ENCODE measurements at places on chromosomes 2 and 18.

- no peak for DNase-seq
Measured at GRCh38 chr2:238868067-238868524, 20.2 kb downstream of the TWIST2 start.

- DNase-seq = no peak
Measured at GRCh38 chr2:128357506-128358370, 39.1 kb upstream of the HS6ST1 start.

DNA sequence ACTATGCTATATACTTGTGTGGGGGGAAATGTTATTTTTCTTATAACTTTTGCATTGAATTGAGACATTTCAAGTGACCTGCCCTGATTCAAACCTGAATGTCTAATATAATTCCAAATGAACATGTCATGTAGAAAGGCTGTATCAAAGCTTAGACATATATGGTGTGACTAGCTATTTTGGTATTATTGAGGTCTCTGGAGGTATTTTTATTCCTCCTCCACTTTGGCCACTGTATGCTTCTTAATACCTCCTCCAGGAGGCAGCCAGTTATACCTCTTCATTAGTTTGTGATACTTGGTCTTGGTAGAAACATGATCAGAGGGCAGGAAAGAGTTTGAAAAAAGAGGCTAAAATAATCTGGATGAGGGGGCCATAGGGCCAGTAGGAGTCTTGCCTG, 217.1 kb downstream of the TCF4 start:
- no peak for DNase-seq

DNA sequence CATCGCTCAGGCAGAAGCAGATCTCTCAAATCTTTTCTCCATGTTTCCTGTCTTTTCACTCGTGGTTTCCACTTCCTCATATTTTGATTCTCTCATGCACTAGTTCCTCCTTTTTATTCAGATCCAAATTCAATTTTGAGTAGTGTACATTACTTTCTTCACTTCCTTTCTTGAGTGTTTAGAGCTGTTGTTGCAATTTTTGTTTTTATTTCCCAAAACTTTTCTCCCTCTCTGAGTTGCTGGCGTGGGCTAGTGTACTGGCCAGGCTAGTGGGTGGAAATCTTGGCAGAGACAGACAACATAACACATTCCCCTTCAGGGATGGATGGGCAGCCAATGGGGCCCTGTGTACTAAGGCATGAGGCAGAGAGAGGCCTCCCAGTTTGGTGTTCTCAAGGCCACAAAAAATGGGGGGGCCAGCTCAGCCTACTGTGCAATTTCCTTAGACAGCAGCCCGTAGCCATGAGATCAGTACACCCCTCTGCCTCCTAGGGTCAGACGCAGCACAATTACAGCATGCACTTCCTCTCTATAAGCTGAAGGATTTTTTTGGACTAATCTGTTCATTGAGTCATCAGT, 145.1 kb upstream of the PID1 start:
- no peak for DNase-seq

DNA sequence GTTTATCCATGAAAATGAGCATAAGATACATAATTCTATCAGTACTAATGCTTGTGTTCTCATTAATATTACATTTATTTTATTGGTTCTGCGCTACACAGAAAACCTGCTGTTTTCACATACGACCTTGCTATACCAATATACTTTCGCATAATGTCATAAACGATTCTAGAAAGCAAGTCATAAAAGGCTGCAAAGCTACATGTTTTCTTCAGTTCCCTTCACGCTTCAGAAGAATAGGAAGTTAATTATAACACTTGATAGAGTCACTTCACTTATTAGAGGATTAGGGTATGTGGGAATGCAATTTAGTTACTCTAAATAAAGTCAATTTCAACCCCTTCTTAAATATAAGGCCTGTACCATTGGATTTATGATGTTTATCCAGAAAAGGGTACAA, 29.0 kb downstream of the PSME4 start:
- DNase-seq = no peak

DNA sequence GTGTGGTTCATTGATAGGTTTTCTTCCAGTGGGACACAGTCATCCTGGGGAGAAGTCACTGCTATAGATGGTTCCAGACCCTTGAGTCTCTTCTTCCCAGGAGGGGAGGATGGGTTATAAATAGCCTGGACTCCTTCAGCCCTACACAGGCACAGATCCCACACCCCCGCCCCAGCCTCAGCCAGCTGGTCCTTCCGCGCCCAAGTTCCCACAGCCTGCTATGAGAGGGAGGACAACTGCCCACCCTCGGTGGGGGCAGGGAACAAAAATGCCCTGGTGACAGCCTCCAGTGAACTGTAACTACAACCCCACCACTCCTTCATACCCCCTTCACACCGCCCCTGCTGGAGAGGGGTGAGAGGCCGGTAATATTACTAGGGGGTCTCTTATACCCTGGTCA, 3.2 kb downstream of the ZBTB7C start:
- DNase-seq = no peak

DNA sequence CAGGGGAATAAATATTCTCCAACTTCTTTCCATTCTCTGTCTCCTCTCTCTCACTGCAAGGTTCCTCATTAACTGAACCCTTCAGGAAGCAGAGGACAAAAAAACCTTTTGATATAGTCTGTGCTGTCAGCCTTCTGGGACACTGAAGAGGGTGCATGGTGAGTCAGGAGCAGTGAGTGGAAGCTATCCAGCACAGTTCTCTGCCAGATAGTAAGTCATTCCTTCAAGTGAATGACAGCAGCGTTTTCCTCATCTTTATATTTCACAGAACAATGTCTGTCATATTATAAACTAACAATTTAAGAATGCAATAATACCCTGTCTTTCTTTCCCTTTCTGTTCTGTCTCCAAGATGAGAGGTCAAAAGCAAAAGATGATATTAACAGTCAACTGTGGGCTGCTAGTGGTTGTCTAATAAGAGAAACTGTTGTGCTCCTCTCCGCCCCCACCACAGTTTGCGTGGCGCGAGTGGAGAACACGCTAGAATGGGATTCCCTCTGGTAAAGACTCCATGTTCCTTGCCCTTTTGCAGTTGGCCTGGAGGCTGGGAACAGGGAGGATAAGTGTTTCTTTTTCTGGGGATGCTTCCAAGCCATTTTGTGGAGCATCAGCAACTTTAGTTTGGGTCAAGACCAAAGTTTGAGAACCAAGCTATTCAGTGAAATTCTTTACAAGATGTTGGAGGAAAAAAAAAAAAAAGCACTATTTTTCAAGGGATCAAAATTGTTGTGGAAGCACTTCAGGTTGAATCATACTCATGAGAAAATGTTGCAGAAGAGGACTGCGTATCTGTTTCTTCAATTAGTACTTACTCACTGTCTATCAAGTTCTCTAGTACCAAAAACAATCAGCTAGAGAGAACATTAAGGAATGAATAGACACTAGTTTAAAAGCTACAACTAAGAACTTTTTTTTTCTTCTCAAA, 430.2 kb downstream of the SETBP1 start:
- no peak for DNase-seq

DNA sequence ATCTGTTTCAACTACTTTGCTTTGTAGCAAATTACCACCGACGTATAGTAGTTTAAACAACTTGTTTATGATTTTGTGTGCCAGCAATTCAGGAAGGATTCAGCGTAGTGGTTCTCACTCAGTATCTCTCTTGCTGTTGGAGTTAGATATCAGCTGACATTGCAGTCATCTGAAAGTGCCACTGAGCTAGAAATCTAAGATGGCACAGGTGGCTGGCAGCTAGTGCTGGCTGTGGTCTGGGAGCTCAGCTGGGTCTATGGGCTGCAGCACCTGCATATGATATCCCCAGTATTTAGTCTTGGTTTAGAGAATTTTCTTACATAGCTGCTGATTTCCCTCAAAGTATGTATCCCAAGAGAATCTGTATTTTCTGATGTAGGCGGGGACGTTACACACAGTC, 235.6 kb downstream of the SCG2 start:
- DNase-seq = no peak

DNA sequence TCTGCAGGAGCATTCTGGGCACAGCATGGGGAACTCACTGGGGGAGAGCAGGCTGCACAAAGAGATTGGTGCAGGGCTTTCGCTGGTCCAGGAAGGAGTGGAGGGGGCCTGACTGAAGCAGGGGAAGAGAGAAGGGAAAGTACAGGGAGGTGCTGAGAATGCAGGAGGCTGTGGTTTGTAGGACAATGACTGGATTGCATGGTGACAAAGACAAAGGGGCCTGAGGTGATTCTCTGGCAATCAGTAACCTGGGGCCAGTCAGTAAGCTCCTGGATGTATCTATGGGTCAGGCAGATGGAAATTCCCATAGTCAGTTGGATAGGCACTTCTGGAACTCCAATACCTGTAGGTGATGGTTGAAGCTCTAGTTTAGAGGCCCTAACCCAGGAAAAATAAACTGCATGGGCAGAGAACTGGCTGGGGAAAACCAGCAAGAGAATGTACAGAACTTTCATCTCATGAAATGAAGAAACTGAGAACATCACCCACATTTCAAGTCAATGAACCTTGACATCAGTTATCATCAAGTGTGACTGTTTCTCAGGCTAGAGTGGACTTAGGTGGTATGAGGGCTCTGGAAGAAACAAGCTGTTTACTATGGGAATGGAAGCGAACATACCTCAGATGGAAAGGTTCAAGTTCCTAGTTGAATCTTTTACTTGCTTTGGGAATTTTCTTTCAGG, 193.2 kb downstream of the TPGS2 start:
- no peak for DNase-seq

- no peak for DNase-seq
Measured at GRCh38 chr2:152492131-152492530, 157.2 kb downstream of the FMNL2 start.

DNA sequence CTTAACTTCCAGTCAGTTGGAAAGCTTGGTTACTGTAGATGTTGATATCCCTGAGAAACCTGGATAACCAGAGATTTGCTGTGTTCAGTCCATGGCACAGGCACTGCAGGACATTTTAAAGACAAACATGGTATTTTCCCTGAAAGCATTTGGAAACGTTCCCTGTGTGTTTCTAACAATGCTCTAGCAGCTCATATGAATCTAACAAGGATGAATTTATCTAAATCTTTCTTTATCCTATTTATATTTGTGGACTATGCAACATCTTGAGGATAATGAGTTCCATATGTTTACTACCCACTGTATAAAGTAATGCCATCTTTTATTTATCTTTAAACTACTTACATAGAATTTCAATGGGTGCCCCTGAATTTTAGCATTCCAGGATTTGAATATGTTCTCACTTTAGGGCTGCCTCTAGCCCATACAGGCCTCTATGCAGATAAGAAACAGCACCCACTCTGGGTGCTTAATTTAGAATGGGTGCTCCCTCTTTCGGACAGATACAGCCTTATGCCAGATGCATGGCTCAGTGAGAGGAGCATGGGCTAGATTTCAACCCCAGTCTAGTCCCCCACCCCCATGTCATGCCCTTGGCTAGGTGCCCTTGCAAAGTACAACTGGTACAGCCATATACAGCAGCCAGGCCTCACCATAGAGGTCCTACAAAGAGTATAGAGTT, 50.6 kb upstream of the NEMP2 start:
- DNase-seq = no peak

GRCh38 chr2:64858541-64859311, 130.5 kb upstream of the SLC1A4 start:
- DNase-seq = no peak
